ENCODE measurements at places on chromosomes 12 and 14. TPM values are rescaled to one million over a fixed set of nuclear protein-coding genes. Genes with fewer than 3 reads are reported as not detected.

GRCh38 chr14:105141026-105141425 lies 27.6 kb downstream of the JAG2 start:
- peaks cover 38% of the 10 kb centered on the region for H3K36me3 ChIP-seq
- no peak overlapping the region for H3K4me3 ChIP-seq
- no peak overlapping the region for H3K27ac ChIP-seq
- H3K4me1 ChIP-seq = no peaks in the 10 kb centered on the region
- no peak for DNase-seq

- H3K4me3 ChIP-seq = no peak overlapping the region
- no peak for DNase-seq
- H3K27ac ChIP-seq = no peak overlapping the region
- no peaks in the 10 kb centered on the region for H3K4me1 ChIP-seq
Observed at GRCh38 chr12:121545480-121545879, 35.3 kb downstream of the KDM2B start.

The KCNK10 gene
- not detected for total RNA-seq

DNA sequence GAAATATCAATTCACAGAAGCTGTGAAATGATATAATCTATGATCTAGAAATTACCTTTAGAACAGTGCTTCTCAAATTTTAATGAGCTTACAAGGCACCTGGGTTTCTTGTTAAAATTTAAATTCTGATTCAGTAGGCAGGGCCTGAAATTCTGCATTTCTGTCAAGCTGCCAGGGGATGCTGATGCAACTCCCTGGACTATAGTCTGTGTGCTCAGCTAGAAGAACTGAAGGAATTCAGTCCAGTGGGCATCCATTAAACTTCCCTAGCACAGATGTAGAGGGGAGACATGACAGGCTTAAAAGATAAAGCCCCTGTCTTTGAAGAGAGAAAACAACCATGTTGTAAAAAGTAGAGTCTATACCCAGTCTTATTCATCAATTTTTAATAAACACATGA lies 441.8 kb downstream of the TMTC2 start:
- no peaks in the 10 kb centered on the region for H3K27me3 ChIP-seq
- H3K27ac ChIP-seq = no peak overlapping the region
- no peaks in the 10 kb centered on the region for H3K4me1 ChIP-seq
- DNase-seq = no peak

GRCh38 chr12:102652645-102653313 lies 172.4 kb upstream of the IGF1 start:
- H3K27ac ChIP-seq = no peak overlapping the region
- H3K4me1 ChIP-seq = no peaks in the 10 kb centered on the region
- no peak for DNase-seq

The PTCSC3 gene
- not detected for total RNA-seq

The MAPK1IP1L gene
- total RNA-seq = 76.5 TPM

The ESR2 gene
- total RNA-seq = 3.6 TPM

The RHEBL1 gene
- total RNA-seq = 8.8 TPM

GRCh38 chr14:45807178-45807899 lies 554.3 kb upstream of the MIS18BP1 start:
- H3K4me3 ChIP-seq = no peak overlapping the region
- H3K4me1 ChIP-seq = no peaks in the 10 kb centered on the region
- H3K27me3 ChIP-seq = no peaks in the 10 kb centered on the region
- no peak overlapping the region for H3K27ac ChIP-seq
- no peak for DNase-seq

DNA sequence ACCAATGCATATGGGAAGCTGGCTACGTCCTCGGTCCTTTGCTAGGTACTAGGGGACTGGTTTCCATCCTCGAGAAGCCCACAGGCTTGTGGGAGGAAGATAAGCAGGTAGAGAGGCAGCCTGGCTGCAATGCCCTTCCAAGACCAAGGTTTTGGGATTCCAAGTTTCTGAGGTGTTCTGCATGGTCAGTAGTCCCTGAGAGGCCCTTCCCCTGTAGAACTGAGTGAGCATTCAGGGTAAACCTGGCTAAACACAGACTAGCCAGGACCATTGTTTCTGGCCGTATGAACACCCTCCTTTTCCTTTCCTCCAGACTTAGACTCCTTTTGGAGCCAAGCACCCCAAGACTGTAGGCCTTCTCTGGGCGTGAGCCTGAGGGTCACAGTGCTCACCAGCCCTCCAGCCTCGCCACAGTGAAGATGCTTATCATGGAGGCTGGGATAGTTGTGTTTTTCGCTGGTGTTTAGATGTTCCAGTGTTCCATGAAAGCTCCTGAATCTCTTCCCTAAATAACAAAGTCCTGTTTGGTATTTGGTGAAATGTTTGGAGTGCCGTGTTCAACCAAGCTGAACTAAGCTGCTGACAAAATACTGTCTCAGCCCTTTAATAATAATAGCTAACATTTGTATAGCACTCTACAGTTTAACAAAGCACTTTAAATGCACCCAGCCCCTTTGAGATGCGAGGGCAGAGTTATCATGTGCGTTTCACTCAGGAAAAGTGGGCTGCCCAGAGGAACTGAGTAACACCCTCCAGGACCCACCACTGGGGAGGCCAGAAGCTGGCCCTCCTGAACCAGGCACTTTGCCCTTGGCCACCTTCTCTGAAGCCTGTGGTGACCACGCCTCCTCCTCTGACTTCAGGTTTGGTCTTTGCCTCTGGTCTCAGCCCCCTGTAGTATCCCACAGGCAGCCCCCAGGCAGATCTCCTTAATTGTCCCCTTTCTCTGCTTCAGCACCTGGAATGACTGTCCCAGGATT lies 284.5 kb downstream of the CACNA1C start:
- no peak overlapping the region for H3K4me3 ChIP-seq
- peaks cover 9% of the 10 kb centered on the region for H3K27me3 ChIP-seq
- peaks cover 3% of the 10 kb centered on the region for H3K4me1 ChIP-seq
- DNase-seq = no peak

DNA sequence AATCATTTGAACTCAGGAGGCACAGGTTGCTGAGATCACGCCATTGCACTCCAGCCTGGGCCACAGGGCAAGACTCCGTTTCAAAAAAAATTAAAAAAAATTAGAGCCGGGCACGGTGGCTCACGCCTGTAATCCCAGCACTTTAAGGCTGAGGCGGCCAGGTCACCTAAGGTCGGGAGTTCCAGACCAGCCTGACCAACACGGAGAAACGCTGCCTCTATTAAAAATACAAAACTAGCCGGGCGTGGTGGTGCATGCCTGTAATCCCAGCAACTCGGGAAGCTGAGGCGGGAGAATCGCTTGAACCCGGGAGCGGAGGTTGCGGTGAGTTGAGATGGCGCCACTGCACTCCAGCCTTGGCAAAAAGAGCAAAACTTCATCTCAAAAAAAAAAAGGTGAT lies 35.7 kb downstream of the R3HDM2 start:
- H3K4me3 ChIP-seq = no peak overlapping the region
- H3K4me1 ChIP-seq = no peaks in the 10 kb centered on the region
- H3K27me3 ChIP-seq = no peaks in the 10 kb centered on the region
- H3K27ac ChIP-seq = no peak overlapping the region
- no peak for DNase-seq

GRCh38 chr12:124289634-124290600 lies 5.0 kb upstream of the RFLNA start:
- no peak overlapping the region for H3K27ac ChIP-seq
- H3K4me3 ChIP-seq = no peak overlapping the region
- H3K36me3 ChIP-seq = no peaks in the 10 kb centered on the region
- H3K4me1 ChIP-seq = no peaks in the 10 kb centered on the region
- peaks cover 76% of the 10 kb centered on the region for H3K27me3 ChIP-seq
- DNase-seq = no peak

The NUDT14 gene
- 16.3 TPM for total RNA-seq

The MYH6 gene
- total RNA-seq = not detected

GRCh38 chr14:91439345-91439744 lies 21.7 kb upstream of the CCDC88C start:
- H3K27ac ChIP-seq = no peak overlapping the region
- H3K36me3 ChIP-seq = peaks cover 5% of the 10 kb centered on the region
- no peak for DNase-seq
- no peaks in the 10 kb centered on the region for H3K4me1 ChIP-seq
- no peaks in the 10 kb centered on the region for H3K27me3 ChIP-seq

The DDN gene
- total RNA-seq = 3.4 TPM

The RDH12 gene
- 0.29 TPM for total RNA-seq

- H3K36me3 ChIP-seq = peaks cover 35% of the 10 kb centered on the region
- DNase-seq = no peak
- peak overlapping the region; percentile 74 for H3K4me3 ChIP-seq
- H3K27me3 ChIP-seq = no peaks in the 10 kb centered on the region
Observed at GRCh38 chr14:68789821-68790643, 2.8 kb downstream of the ZFP36L1 start.

The PPP1R12A gene
- 51.9 TPM for total RNA-seq

GRCh38 chr14:45144658-45145057 lies 8.9 kb downstream of the FANCM start:
- no peaks in the 10 kb centered on the region for H3K27me3 ChIP-seq
- no peak for DNase-seq
- no peak overlapping the region for H3K4me3 ChIP-seq
- H3K36me3 ChIP-seq = peaks cover 23% of the 10 kb centered on the region
- no peaks in the 10 kb centered on the region for H3K4me1 ChIP-seq
- H3K27ac ChIP-seq = no peak overlapping the region

DNA sequence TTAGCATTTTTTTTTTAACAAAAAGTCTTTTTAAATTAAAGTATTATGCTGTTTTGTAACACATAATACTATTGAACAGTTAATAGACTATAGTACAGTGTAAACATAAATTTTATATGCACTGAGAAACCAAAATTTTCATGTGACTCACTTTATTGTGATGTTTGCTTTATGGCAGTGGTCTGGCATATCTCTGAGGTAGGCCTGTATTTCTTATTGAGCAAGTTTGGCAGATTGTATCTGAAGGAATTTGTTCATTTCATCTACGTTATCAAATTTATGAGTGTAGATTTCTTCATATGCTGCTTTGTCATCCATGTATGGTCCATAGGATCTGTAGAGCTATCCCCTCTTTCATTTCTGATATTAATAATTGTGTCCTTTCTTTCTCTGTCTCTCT lies 78.8 kb upstream of the PDE3A start:
- no peak overlapping the region for H3K4me3 ChIP-seq
- DNase-seq = no peak

DNA sequence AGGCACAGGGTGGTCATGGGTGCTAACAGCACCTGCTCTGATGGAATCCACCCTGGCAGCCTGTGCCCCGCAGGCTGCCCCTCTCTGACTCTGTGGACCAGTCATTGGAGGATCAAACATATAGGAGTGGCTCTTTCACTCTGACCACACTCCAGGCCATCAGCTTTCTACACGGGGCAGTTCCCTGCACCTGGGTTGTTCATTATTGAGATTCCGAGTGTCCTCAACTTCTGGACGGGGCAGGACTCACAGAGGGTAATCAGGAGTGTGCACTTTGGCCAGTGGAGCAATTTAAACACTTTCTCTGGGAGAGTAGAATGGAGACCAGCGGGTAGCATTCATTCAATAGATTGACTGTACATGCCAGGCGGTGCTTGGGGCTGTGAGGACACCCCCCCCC lies 94.8 kb downstream of the NINJ2 start:
- H3K27me3 ChIP-seq = no peaks in the 10 kb centered on the region
- no peak for DNase-seq
- no peak overlapping the region for H3K27ac ChIP-seq
- H3K4me3 ChIP-seq = no peak overlapping the region

DNA sequence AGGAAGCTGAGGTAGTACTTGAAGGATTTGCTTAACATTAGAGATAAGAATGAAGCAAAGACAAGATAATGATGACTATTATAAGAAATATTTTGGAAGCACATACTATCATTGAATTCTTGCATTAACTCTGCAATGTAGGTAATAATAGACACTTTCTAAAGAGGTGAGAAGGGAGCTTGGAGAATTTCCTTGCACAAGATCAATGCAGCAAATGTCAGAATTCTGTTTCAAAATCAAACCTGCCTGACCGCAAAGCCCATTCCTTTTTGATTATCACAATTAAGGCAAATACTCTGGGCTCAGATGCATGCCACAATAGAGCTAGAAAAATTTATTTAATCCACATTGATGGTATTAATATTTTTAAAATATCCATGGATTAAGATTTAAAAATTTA lies 50.4 kb upstream of the RIC8B start:
- no peak overlapping the region for H3K4me3 ChIP-seq
- no peak for DNase-seq
- no peaks in the 10 kb centered on the region for H3K36me3 ChIP-seq
- H3K4me1 ChIP-seq = no peaks in the 10 kb centered on the region

DNA sequence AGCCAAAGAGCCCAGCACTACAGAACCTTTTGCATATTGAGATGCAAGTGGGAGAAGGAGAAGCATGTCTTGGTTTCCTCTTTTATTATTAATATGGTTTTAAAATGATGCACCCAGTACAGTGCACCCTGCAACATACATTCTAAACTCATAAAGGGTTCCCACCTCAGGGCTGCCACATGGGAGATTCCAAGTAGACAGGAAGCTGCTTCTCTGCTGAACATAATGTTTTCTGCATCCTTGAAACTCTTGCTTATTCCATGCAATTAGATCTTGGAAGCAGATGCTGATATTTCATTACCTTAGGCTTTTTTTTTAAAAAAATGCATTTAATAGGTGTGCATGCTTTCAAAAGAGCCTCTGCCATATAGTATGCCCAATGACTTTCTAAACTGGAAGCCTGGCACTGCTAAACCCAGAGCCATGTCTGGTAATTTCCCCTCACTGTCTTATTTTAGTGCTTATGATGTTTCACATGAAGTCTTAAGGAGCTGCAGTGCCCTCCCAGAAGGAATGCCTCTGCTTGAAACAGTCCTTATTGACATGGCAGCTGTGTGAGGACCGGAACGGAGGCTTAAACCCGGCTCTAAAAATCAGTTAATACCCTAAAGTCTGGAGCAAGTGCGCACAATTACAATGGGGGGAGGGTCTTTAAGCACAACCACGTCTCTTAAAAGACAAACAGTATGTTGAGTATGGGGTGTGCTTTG lies 2.0 kb upstream of the SIX1 start:
- no peak overlapping the region for H3K4me3 ChIP-seq
- no peaks in the 10 kb centered on the region for H3K36me3 ChIP-seq
- DNase-seq = no peak

DNA sequence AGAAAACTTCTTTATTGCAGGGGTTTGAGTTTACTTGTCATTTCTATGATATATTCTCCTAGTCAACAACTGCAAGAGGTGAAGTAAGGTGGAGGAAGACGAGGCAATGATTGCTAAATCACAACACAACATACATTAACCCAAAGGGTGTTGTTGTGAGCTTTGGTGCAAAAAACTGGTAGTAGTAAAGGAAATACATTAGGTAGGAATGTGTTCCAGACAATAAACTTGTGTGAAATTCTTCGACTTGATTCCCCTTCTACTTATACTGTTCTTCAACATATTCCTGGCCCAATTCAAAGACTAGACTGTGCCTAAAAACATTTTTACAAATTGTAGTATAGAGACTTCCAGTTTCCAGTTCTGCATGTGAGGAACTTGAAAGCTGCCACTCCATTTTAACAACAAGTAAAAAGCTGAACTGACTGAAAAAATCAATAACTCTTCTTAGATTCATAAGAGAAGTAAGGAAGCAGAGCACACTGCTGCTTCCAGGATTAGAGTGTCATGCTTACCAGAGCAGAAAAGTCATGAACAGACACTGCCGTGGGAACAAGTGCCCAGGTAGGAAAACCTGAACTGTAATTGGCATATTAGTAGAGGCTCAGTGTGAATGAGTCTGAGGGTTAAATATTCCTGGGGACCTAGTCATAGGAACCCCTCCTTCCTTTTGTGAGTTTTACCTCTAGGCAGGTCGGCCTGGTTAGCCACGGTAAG lies 22.2 kb downstream of the COX8C start:
- H3K36me3 ChIP-seq = no peaks in the 10 kb centered on the region
- no peaks in the 10 kb centered on the region for H3K4me1 ChIP-seq
- no peak overlapping the region for H3K27ac ChIP-seq
- no peak overlapping the region for H3K4me3 ChIP-seq
- no peak for DNase-seq
- H3K27me3 ChIP-seq = no peaks in the 10 kb centered on the region
